ENCODE measurements at places on chromosomes 2 and 18.

DNA sequence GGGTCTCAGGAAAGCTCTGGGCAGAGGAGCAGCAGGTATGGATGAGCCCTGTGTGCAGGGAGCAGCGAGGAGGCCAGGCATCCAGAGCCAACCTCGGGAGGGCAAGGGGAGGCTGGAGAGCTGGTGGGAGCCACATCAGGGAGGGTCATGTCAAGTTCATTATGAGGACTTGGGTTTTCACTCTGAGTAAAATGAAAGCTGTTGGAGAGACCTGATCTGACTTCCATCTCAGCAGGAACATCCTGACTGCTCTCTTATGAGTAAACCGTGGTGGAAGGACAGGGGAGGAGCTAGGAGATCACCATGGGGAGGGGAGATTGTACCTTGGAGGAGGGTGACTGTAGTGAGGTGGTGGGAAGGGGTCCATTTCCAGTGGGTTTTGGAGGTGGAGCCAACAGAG lies 209.8 kb downstream of the LDLRAD4 start:
- DNase-seq, result no peak

DNA sequence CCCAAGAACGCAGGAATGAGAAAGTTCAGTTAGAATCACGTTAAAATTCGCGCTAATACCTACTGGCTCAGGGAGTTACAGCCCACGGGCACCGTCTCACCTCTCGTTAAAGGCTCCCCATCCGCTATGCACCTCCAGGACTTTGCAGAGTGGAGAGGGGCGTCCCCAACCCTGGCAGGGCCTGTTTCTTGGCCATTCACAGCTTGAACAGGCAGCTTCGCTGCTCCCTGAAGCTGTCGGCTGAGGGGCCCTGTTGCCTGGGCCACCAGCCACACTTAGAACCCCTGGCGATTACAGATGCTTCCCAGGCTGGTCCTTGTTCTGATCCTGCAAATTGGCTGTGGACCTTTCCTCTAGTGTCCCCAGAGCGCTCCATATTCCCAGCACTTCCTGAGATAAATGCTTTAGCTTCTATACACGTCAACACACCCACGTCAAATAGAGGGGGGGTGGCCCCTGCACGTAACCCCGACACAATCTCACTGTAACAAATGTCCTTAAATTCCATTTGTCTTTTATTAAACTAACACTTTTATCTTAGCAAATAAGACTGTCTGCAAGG lies 16.8 kb upstream of the SNTG2 start:
- DNase-seq, result no peak

DNA sequence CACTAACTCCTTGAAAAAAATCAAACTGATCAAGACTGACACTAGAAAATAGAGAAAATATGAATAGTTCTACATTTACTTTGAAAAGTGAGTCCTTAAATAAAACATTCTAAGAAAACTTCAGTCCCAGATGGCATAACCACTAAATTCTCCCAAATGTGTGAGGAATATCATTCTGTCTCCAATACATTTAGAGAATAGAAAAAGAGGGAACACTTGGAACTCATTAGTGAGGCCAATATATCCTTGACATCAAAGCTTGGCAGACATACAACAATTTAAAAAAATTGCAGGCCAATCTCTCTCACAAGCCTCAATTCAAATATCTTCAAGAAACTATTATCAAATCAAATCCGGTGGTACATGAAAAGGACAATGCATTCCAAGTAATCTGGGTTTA lies 79.3 kb upstream of the TMEM247 start:
- DNase-seq, result peak; percentile 27

- DNase-seq, result peak; percentile 35
Measured at GRCh38 chr2:68195096-68195495, 37.4 kb downstream of the PNO1 start.

DNA sequence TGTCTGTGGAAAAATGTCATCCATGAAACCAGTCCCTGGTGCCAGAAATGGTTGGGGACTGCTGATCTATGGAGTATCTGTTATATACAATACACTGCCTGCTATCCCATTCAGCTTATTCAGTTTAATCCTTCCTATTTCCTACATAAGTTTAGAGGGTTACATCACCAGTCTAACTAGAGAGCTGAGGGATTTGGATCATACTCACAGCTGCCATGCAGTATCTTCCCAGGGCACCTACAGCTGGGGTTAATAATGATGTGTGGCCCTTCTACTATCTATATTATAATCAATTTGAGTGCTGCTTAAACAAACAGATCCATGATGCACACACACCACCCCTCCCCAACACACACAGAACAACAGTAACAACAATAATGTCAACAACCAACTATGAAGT lies 524.0 kb downstream of the LRRTM4 start:
- no peak for DNase-seq

DNA sequence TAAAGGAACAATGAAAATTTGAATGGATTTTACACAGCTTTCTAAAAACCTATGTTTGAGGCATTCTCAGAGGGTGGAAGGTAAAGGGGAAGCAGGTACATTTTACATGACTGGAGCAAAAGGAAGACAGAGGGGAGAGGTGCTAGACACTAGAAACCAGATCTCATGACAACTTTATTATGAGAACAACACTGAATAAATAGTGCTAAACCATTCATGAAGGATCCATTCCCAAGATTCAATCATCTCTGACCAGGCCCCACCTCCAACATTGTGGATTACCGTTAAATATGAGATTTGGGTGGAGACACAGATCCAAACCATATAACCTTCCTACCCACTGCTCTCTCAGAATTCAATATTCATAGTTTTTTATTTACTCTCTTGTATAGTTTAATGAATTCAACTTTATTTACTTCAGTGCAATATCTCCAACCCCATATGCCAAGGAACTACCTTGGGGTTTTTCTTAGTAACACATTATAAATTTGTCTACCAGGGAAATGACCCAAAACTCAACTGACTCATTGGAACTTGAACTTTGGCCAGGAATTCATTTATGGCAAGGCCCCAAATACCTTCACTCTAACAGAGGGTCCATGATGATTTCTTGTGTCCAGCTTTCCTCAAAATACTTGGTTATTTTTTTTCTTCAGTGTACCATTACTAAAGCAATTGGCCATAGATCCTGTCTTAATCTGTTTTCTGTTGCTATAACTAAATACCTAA lies 317.8 kb downstream of the GULP1 start:
- DNase-seq, result peak; percentile 40

DNA sequence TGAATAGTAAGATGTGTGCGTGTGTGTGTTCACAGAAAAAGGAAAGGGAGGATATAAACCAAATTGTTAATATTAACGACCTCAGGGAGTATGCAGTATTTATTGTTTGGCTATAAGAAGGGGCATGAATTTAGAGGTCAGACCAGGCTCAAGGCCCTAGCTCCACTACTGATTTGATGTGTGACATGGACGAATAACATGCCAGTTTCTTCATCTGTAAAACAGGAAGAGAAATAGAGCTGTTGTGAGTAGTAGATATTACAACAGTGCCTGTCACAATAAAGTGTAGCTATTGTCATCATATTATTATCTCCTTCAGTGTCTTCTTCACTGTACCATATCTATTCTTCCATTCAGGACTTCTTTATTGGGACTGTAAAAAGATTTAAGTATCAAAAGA lies 4.1 kb upstream of the MAT2A start:
- DNase-seq, result no peak

GRCh38 chr2:71821856-71822255 lies 325.8 kb downstream of the CYP26B1 start:
- no peak for DNase-seq

- no peak for DNase-seq
Measured at GRCh38 chr2:170030040-170030439, 147.9 kb upstream of the MYO3B start.

DNA sequence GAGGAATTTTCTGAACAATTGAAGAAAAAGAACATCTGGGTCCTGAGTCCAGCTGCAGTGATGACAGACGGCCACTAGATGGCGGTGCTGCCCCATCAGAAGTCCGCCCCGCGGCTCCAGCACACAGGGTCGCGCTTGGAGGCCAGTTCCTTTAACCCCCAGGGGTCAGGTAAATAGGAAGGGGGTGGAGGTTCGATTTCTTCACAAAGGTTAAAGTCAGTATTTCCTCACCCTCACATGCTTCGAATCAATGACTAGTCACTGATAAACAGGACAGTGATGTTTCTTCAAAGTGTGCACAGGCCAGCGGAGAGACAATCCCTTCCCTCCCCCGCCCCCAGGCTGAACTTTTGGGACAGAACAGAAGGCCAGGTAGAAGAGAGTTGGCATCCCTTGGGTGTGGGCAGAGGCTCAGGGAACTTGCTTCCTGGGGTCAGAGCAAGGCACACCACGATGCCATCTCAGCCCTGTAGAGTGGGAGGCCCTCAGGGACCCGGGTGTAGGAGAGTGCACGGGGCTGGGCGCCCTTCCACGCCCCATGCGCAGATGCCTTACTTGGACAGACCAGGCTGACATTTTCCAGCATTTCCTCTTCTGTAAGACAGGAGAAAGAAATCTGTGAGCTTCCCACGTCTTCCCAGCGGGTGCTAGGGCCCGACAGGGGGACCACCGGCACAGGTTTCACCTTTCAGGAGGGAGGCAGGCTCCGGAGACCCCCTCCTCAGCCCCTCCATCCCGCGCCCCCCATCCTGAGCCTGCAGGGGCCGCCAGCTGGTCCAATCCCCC lies 722 bp downstream of the APOB start:
- peak; percentile 46 for DNase-seq

All from AG10803 (cell line).